ENCODE measurements at places on chromosomes 6 and 20.
A peak's percentile ranks its signal among the peaks of the same experiment; 100 is the strongest.

DNA sequence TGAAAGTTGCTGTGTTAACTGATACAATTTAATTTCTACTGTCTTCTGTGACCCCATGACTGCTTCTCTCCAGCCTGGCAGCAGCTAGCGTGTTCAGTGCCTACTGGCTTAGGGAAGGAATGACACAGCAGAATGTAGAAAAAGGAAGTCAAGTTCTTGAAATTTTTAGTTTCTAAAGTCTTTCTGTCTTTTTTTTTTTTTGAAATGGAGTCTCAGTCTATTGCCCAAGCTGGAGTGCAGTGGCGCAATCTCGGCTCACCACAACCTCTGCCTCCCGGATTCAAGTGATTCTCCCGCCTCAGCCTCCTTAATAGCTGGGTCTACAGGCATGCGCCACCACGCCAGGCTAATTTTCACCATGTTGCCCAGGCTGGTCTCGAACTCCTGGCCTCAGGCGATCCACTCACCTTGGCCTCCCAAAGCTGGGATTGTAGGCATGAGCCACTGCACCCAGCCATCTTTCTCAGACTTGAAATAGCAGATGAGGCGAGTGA is 39.3 kb downstream of the PCNA start:
- DNase-seq, result peak; percentile 71

- no peak for DNase-seq
Measured at GRCh38 chr6:79640146-79641111, 9.3 kb downstream of the SH3BGRL2 start.

DNA sequence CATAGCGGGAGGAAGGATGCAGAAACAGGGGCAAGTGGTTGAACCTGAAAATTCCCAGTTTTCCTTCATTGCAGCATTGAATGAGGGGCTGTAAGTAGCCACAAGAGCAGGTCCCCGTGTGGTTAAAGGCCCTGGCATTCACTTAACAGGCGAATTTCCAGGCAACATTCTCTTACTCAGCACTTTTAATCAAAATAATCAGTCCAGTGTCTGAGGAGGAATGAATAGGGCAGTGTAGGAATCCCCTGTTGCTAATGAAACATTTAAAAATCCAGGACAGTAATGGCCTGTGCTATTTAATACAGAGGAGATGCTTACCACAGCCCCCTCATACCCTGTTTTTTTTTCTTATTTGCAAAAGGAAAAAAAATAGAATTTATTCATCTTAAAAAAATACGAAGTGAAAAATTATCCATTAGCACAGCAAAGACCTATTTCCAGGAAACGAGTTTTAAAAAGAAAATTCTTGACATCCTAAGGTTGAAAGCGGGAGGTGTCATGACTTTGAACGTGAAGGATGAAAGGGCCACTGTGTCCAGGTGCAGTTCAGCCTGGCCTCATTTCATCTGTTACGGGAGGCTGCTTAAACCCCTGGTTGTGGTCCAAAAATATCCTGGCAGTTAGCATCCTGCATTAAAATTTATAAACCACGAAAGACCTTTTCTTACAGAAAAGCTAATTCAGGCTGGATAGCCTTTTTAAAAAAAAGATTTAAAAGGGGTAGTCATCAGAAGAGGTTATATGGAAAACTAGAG is 20.2 kb downstream of the MYLK4 start:
- DNase-seq, result no peak

DNA sequence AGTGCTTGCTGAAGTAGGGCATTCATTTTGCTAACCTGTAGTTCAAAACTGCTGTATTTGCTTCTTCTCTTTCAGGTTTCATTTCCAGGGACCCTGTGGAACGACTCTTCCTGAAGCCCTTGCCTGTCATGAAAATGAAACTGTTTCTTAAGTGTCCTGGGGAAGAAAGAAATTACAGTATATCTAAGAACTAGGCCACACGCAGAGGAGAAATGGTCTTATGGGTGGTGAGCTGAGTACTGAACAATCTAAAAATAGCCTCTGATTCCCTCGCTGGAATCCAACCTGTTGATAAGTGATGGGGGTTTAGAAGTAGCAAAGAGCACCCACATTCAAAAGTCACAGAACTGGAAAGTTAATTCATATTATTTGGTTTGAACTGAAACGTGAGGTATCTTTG is 3.4 kb upstream of the NOL7 start:
- DNase-seq, result peak; percentile 65

GRCh38 chr20:61253640-61254511 is 1.8 kb downstream of the CDH4 start:
- no peak for DNase-seq

Data from activated CD4-positive, alpha-beta T cell treated with anti-CD3 and anti-CD28 coated beads, Interleukin-2, amount 10 ng/mL, durations not matched to agents 24 days and 14 days (primary cell).